Activated CD8-positive, alpha-beta memory T cell treated with anti-CD3 and anti-CD28 coated beads, Interleukin-2, amount 50 U/mL, for 48 hours (primary cell): ENCODE measurements at places on chromosomes 5 and 9.

- DNase-seq: no peak
Measured at GRCh38 chr9:109274884-109275730, 45.8 kb downstream of the EPB41L4B start.

- DNase-seq: peak; percentile 55
Measured at GRCh38 chr5:76081811-76082771, 1.1 kb upstream of the SV2C start.

- no peak for DNase-seq
Measured at GRCh38 chr9:4490705-4491625, 697 bp downstream of the SLC1A1 start.

- DNase-seq: no peak
Measured at GRCh38 chr9:18520416-18521047, 46.6 kb downstream of the ADAMTSL1 start.

DNA sequence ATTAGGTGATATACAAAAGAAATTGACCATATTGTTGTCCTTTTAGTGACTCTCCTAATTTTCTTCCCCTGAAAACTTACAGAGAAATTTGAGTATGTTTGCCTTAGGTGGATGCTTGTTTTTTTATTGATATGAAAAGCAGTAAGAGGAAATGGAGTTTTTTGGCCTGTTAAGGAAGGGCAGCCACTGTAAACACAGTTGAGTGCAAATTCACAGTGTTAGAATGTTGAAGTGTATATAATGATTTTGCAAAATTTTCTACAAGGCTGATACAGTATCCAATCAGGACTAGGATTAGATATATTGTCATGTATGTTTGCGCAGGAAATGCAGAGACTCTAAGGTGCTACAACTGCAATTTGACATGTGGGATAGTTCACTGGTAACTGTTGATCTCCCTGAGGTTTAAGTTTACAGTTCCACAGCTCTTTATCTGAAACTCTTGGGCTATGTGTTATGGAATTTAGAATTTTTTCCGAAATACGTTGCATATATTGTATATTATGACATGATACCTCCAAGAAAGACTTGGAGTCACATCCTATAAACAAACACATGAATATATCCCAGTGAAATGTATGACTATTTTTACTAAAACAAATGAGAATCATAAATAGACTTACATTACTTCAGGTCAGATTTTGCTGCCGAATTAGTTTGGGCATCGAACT lies 62.5 kb downstream of the FXN start:
- no peak for DNase-seq

- DNase-seq: peak; percentile 85
Measured at GRCh38 chr5:181261320-181262049, 542 bp upstream of the TRIM52 start.

DNA sequence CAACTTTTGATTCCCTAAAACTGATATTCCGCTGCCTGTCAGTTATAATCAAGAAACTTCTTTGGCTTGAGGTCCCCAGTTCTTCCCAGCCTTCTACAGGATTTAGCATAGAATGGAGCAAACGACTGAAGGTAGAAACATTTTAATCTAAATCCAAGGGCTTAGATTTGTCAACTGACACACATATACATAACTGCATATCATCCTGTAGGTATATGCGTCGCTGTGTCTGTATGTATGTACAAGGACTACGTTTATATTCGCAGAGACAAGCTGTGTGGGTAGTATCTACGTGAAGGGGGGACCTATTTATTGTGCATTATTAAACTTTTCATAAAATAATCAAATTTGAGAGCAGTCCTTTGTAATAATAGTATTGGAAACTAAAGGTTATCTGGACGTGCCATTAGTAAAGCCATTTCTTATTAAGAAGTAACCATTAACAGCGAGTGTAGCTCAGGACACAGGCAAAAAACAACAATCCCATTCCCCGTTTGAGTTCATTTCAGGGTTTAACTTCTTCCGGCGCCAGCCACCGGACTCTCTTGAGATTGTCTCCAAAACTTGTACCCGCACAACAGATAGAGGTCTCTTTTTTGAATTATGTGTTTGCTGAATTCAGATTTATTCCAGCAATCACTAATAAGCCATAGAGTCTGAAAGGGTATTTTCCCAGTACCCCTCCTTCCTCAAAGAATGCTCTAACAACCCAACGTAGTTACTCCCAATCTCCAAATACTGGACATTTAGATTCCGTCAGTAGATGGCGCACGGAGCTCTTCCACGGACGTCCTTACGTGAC lies 2.1 kb upstream of the MLLT3 start:
- DNase-seq: no peak

GRCh38 chr9:37953775-37954437 lies 50.0 kb upstream of the SLC25A51 start:
- peak; percentile 69 for DNase-seq

DNA sequence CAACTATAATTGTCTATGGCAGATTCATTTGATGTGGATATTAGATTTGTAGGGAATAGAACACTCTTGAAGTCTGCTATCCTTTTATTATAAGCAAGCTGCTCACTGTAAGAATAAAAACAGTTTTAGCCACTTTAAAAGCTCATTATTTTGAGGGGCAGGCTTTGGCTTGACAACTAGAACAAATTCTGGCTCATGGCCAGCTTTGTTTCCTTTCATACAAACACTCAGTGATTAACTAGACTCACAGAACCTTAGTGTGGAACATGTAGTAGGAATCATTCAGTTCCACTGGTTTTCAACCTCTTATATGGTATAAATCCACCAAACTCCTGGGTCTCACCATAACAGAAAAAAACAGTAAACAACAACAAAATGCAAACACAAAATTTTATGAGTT lies 27.4 kb upstream of the CEP120 start:
- DNase-seq: no peak

- no peak for DNase-seq
Measured at GRCh38 chr5:168106008-168106761, 185.3 kb upstream of the WWC1 start.

GRCh38 chr9:35914301-35914807 lies 5.1 kb downstream of the SPAAR start:
- DNase-seq: no peak

DNA sequence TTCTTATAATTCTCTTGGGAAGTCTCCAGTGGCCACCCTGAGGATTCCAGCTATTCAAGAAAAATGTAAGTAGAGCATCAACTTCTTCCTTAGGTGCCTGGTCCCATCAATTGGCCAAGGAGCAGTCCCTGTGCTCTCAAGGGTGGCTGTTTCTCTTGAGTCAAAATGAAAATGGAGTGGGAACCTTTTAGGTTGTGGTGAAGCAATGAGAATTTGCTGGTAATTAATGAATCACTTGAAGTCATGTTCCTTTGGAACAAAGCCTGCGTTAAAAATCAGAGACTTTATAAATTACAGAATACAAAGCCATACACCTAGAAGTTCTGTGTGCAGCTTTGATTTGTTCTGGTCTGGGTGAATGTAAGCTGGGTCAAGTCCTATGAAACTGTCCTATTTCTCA lies 48.9 kb downstream of the IL31RA start:
- no peak for DNase-seq

DNA sequence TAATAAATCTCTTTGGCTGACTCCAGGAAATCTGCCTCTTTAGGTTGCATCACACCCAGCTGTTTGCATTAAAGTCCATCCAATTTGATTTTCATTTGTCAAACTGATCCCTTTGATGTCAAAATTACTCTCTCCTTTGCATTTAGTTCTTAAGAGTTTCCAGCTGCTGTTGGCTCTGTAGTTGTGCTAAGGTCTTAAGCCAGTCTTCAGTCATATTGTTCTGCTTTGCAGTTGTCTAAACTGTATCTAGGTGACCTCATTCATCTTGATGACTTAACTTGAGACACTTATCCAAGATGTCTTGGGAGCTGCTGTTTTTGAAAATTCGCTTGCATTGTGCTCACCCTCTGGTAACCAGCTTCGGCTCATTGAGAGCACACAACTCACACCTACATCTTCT lies 386.9 kb upstream of the TLE4 start:
- no peak for DNase-seq

- DNase-seq: no peak
Measured at GRCh38 chr5:155546075-155546474, 532.5 kb downstream of the KIF4B start.

- no peak for DNase-seq
Measured at GRCh38 chr9:135253305-135254004, 166.0 kb downstream of the OLFM1 start.

DNA sequence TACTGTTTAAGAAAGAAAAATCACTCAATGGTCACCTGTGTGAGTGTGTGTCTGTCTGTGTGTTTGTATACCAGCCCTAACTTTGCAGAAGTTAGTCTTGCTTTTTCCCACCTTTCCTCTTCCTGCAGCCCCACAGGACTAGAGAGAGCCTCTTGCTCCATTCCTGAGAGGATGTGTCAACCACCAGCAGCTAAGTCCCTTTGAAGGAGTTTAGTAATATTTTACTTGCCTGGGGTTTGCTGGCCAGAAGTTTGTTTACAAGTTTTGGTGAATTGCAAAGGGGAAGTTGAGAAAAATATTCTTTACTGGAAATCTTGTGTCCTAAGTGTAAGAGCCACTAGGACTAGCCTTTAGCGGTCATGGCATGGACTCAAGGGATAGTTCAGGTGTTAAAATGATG lies 316.2 kb downstream of the BRINP1 start:
- DNase-seq: no peak

- DNase-seq: no peak
Measured at GRCh38 chr5:13919786-13920185, 24.7 kb downstream of the DNAH5 start.

DNA sequence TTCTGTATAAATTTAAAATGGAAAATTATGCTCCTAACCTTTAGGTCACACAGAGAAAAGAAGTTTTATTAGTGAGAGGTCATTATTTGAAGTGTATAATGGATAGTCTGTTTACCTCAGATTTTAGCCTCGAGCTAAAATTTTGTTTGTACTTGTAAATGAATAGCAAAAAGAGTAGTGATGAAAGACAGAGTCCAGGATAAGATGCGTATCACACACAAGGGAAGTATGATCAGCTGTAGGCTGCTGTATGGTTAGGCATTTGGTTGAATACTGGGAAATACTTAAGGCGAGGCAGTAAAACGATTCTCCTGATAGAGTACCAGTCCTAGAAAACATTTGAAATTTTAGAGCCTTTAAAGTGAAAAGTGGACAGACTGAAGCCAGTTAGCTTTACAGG lies 92.7 kb downstream of the FBXL7 start:
- no peak for DNase-seq

DNA sequence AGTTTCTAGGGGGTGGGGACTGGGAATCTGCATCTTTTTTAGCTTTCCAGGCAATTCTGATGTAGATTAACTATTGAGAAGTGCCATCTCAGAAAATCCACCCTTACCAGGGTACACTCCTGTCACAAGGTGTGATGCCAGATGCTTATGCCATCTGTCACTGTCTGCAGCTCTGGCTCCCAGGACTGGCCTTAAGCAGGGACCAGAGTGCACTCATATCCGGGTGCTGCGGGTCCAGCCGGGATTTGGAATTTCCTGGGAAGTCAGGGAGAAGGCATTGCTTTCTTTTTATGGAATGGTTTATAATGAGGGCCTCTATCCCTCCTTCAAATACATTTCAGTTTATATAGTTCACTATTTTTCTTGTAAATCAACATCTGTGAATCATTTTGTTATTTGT lies 92.6 kb downstream of the TMEM174 start:
- DNase-seq: no peak

DNA sequence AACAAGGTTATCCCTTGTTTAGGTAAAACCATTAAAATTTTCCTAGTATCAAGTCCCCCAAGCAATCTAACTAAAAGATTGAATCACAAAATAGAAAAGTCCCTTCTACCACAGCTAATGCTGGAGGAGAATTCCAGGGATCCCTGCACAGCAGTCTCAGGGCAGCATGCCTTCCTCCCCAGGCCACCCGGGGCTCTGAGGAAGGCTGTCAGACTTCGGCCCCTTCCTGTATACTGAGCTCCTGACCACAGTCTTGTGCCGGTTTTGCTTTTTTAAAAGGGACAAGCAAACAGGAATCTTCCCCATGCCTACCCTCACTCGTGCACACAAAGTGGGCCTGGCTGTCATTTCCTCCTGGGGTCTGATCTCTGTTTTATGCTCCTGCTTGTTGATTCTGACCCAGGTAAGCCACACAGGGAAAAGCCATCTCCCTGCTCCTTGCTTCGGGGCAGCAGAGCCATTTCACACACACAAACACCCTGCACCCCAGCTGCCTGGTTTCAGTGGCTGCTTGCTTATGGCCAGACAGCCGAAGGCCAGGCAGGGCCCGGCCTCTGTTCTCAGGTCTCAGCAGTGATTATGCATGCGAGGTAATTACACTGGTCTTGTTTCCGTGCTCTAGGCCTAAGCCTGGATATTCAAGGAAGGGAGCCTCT lies 211.9 kb downstream of the NXNL2 start:
- no peak for DNase-seq

DNA sequence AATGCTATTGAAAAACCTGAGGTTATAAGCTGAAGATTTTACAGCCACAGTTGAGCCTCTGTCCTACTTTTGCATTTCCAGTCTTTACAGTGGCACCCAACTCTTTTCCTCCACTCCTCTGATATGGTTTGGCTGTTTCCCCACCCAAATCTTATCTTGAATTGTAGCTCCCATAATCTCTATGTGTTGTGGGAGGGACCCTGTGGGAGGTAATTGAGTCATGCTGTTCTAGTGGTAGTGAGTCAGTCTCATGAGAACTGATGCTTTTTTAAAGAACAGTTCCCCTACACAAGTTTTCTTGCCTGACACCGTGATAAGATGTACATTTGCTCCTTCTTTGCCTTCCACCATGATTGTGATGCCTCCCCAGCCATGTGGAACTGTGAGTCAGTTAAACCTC lies 646.1 kb upstream of the SEMA6A start:
- no peak for DNase-seq

- no peak for DNase-seq
Measured at GRCh38 chr5:172640139-172640538, 924 bp upstream of the NEURL1B start.

DNA sequence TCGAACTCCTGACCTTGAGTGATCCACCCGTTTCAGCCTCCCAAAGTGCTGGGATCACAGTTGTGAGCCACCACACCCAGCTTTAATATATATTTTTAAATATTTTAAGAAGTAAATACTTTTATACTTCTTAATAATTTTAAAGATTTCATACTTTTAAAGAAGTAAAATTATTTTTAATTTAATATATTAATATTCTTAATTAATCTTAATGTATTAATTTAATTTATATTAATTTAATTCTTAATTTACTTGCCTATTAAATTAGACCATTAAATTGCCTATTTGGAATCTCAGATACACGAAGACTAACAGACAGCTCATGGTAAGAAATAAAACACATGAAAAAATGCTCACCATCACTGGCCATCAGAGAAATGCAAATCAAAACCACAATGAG lies 1087.4 kb downstream of the CDH18 start:
- no peak for DNase-seq

- DNase-seq: no peak
Measured at GRCh38 chr5:170747357-170747756, 36.2 kb upstream of the GABRP start.

- DNase-seq: no peak
Measured at GRCh38 chr5:108546939-108547338, 165.0 kb upstream of the FBXL17 start.
